ENCODE measurements at places on chromosomes 16 and 17. TPM values are rescaled to one million over a fixed set of nuclear protein-coding genes. Genes with fewer than 3 reads are reported as not detected.

DNA sequence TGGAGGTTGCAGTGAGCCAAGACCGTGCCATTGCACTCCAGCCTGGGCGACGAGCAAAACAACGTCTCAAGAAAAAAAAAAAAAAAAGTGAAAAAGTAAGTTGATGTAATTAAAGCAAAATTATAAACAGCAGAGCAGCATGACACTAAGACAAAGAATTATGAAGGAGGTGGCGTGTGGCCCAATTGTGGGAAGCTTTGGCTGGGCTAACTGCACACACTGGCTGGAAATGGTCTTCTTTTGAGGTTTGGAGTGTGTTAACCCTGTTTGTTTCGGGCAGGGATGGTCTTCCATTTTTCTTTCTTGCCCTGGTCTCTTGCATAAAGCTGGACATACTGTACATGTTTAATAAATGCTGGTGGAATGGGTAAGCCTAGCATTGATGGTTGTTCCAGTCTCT is 54.8 kb downstream of the RAP1GAP2 start:
- DNase-seq, result no peak

GRCh38 chr17:22128723-22129122 is 436.4 kb downstream of the KCNJ18 start:
- no peak for DNase-seq

- DNase-seq, result no peak
These were observed 49.8 kb downstream of the CREBBP start for GRCh38 chr16:3830625-3831254.

DNA sequence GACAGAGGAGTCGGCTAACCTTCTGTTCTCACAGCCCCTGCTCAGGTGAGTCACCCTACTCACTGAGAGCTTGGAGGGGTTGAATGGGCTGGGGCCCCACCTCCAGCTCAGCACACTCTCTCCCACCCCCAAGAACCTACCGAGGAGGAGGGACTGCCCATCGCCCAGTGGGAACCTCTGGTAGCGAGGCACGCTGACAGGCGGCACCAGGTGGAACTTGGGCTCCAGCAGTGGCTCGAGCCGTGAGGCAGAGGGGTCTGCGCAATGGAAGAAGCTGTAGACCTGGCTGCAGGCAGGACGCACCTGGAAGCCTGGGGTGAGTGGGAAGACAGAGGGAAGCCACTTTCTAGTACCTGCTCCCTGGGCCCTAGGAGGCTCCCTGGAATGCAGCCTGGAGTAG is 28.3 kb downstream of the PIMREG start:
- peak; percentile 49 for DNase-seq

- DNase-seq, result no peak
These were observed 2.3 kb downstream of the ZFP3 start for GRCh38 chr17:5080591-5080990.

DNA sequence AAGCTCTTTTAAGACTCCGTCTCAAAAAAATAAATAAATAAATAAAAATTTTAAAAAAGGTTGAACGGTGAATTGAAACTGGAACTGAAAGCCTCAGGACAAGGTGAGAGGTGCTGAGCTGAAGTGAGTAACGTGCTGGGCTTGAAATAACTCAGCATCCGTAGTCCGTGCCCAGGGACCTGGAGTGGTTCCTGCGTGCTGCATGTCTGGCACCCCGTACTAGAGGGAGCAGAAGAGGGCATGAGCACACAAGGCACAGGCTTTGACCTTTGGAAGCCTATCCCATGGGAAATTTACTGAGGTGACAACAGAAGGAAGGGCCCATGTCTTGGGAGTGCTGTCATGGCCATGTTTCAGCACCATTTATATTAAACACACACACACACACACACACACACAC is 4.5 kb upstream of the MEIOB start:
- DNase-seq, result no peak

GRCh38 chr16:23509782-23510163 is 521 bp downstream of the GGA2 start:
- DNase-seq, result no peak

DNA sequence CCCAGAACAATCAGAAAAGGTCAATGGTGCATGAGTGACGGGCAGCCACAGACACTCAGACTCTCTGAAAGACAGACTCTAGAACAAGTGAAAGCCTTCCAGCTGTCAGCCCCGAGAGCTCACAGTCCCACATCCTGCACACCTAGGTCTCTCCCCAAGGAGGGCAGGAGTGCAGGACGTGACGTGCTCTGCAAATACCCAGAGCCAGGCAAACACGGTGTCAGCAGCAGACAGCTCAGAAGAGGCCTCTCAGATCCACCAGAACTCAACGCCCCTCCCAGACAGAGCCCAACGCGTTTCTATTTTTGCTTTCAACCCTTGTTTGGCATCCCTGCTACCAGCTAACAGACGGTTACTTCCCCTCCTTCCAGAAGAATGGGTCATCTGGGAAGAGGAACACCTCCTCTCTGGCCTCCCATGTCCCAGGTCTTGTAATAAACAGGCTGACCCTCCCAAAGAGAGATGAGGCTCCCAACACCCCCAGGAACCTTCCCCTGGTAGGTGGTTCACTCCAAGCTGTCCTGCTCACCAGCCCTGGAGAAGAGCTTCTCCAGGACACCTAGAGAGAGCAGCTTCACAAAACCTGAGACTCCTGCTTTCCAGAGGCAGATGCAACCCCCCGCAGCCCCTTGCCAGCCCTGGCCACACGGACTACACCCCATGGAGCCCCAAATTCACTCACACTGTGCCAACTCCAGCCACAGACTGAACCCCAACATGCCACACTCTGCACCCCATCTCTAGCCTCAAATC is 7.6 kb downstream of the PITPNM3 start:
- DNase-seq, result no peak

- no peak for DNase-seq
These were observed 147.0 kb downstream of the HS3ST4 start for GRCh38 chr16:25838724-25839186.

DNA sequence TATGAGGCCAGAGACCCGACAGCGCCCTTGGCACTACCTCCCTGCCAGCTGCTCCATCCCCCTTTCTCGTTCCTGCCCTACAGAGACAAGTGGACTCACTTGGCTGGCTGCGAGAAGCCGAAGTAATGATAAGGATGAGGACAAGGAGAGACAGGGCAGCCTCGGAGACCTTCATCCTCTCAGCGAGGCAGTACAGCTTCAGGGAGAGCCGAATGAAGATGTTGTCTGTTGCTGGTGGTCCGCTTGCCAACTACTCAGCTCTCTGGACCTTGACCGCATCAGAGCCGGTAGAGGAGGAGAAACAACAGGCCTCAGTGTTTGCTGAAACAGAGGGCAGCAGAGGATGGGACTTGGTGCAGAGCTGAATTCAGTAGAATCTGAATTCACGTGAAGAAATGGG is at the start of gene CCL16:
TSS of gene CCL16 (minus strand) at position 252 of the 400 bp plus-strand sequence. CDS start at position 175, 77 bp downstream.
- DNase-seq, result no peak

KRTAP4-6 gene
- not detected for total RNA-seq

MLYCD gene
- 25.7 TPM for total RNA-seq

HSF5 gene
- total RNA-seq, result not detected

SPATA22 gene
- total RNA-seq, result 0.45 TPM

MSLN gene
- total RNA-seq, result 0.92 TPM

TBC1D3L gene
- total RNA-seq, result 4.5 TPM

WWP2 gene
- total RNA-seq, result 20.7 TPM

All from right cardiac atrium (tissue), 5 donors.